Stimulated activated naive CD8-positive, alpha-beta T cell treated with anti-CD3 and anti-CD28 coated beads, Interleukin-15, Interleukin-2, amounts not matched to agents 100 U/mL and 50 U/mL, for 24 hours (primary cell): ENCODE measurements at places on chromosomes 6 and 20.
A peak's percentile ranks its signal among the peaks of the same experiment; 100 is the strongest.

DNA sequence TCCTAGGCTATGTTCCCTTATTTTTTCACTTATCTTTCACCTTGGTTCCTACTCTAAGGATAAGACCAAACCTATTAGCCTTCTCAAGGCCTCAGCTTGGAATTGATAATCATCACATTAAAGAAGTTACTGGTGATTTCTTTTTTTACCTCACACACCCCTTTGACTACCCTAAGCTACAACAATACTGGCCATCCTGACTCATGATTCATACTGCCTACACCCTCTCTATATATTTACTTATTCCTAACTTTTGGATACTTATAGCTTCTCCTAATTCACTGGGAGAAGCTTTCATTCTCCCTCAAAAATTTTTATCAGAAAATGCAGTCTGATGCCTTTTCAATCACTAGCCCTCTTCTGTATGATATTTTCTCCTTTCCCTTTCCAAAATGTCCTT lies 256.1 kb downstream of the TBX18 start:
- no peak for DNase-seq

GRCh38 chr6:95847061-95847460 lies 168.7 kb upstream of the FUT9 start:
- DNase-seq: no peak

- no peak for DNase-seq
These were observed 87.9 kb downstream of the PDE10A start for GRCh38 chr6:165575158-165575549.

DNA sequence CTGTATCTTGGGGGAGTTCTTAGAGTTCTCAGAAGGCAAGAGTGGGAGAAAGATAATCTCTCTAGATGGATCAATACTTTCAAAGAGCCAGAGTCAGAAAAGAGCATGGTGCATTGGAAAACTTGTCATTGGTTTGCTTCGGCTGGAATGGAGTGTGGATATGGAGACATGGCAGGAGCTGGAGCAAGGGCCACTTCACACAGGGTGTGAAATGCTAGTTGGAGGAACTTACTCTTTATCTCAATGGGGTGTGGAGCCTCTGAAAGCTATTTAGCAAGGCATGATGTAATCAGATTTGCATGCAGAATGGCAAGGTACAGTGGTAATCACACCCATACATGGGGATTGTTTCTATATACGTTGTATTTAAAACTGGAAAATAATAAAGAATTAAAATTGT lies 31.5 kb upstream of the PAQR8 start:
- DNase-seq: no peak

- peak; percentile 22 for DNase-seq
These were observed 32.3 kb downstream of the NCR2 start for GRCh38 chr6:41367700-41368099.

- no peak for DNase-seq
These were observed 126.6 kb upstream of the CCDC28A start for GRCh38 chr6:138647006-138647405.

GRCh38 chr6:4603291-4603690 lies 172.9 kb upstream of the CDYL start:
- no peak for DNase-seq

GRCh38 chr6:150891888-150892485 lies 26.5 kb downstream of the MTHFD1L start:
- DNase-seq: peak; percentile 36

DNA sequence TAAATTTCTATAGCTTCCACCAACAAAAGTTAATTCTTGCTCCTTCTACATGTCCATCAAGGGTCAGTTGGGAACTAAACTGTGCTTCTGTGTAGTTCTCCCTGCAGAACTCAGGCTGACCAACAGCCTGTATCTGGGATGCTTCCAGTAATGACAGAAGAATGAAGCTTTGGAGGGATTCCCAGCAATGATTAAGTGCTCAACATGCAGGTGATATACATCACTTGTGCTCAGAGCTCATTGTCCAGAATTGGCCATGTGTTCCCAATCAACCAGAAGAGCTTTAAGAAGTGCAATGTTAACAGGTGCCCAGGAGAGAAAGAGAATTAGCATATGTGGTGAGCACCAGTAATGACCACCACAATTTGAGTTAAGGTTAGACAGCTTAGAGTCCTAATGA lies 37.4 kb upstream of the SNRPB2 start:
- DNase-seq: no peak

- peak; percentile 51 for DNase-seq
These were observed 77.5 kb upstream of the RIPOR2 start for GRCh38 chr6:25013246-25013645.
